ENCODE measurements at places on chromosomes 1 and 21.

- DNase-seq: no peak
Measured at GRCh38 chr1:214318956-214319736, 38.2 kb downstream of the SMYD2 start.

DNA sequence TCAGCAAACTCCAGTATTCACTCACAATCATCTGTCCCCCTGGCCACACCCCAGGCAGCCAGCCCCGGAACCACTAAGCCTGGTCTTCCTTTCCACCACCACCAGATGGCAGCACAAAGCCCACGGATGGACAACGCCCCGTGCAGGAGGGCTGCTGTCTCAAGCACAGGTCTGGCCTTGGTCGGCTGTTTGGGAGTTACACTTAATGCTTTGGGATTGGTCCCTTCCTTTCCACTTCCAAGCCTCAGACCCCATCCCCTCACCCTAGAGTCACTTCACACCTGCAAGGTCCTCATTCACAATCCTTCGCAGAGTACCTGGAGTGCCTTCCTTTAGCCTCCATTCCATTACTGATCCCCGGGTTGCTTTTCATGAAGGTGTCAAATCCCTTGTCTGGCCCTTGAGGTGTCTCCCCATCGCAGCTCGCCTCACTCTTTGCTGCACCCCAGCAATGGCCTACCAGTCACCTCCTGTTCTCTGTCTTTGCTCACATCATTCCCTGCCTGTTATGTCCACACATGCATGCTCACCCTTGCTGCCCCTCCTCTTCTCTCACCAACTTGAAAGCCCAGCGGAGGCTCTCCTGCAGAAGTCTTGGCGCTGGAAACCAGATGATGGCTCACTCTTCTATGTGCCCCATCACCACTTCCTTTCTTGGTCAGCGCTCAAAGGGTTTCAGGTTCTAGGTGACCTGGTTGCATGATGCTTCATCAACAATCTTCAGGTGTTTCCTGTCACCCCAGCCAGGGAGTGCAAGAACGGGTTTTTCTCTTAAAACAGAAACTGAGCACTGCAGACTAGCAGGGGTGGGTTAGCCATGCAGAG lies 24.9 kb upstream of the KCNA2 start:
- DNase-seq: peak; percentile 80

DNA sequence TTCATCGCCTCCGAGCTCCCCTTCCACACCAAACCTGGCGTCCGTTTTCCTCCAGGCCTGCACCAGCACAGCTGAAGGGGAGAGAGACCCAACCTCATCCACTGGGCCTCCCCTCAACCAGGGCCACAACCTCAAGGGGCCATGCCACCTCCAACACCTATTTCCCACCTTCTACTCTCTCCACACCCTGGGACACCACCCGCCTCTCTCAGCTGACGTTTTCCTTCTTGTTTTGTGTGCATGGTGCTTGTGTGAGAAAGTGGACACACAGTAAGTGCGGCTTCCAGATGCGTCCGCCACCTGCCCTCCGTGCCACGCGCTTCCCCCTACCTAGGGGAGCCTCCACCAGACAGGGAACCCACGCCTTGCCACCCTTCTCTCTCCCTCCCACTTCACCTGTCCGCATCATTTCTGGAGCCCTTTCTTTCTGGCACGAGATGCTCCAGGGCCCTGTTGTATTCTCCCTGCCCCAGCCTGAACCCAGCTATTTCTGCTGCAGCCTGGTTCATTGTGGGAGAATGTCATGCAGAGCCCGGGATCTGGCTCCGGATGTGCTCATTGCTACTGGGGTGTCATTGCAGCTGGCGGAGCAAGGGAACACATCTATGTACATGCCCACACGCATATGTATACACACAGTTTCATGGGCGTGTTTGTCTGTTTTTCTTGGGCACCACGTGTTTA lies 1.3 kb upstream of the GNB1 start:
- DNase-seq: no peak

- no peak for DNase-seq
Measured at GRCh38 chr1:19737104-19737825, 62.5 kb downstream of the TMCO4 start.

DNA sequence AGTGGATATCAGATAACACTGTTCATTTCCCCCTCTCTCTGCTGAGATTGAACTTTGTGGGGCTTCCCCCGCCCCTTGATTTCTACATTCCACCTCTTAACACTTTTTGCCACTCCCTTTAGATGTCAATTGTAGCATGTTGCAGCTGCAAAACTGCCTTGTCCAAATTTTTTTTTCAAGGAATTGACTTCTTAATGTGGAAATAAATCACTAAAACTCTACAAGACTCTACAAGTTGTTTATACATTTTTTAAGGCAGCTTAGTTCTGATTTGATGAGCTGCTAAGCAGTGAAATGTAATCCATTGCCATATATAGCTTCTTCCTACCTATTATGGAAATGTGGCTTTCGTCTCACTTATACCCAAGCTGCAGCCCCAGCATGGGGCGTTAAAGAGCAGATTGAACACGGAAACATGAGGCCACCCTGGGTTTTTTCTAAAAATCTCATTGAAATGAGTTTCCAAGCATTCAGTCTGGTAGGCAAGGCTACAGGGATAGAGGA lies 132.2 kb downstream of the SYT2 start:
- DNase-seq: no peak

DNA sequence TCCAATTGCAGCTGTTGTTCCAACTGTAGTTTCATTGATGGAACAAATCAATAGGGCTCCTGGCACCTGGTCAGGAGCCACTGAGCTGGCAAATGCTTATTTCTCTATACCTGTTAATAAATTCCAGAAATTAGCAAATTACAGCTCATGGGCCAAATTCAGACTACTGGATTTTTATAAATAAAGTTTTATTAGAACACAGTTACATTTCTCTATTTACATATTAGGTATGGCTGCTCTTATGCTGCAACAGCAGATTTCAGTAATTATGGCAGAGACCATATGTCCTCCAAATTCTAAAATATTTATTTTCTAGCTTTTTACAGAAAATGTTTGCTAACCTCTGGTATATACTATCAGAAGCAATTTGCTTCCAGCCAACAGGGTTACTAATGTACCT lies 47.8 kb downstream of the DUSP10 start:
- DNase-seq: no peak

DNA sequence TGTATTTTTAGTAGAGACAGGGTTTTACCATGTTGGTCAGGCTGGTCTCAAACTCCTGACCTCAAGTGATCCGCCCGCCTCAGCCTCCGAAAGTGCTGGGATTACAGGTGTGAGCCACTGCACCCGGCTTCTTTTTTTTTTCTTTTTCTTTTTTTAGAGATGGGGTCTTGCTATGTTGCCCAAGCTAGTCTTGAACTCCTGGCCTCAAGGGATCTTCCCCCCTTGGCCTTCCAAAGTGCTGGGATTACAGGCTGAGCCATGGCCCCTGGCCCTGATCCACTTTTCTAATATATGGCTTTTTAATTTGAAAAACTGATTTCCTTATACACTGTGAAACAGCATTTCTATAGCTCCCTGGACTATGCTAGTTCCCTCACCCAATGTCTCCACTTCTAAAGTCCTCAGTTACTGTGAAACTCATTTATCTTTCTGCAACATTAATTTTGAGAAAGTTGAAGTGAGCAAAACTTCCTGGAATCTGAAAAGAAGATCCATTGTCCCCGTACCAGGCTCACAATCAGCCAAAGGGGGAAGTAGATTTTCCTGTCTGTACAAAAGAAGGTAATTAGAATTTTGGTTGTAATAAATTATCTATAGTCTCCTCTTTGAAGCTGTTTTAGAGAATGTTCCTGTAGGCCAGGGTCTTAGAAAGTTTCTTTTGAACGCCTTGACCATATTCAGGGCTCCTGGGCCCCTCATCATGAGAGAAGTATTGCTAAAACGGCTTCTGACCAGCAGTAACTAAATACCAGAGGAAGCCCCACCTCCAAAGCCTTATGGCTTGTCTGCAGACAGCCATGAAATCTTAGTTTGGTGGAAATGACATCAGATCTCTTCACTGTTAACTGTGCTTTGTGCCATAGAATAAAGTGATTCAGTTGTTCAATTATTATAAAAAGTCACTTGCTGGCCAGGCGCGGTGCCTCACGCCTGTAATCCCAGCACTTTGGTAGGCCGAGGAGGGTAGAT lies 34.9 kb downstream of the DEGS1 start:
- DNase-seq: no peak

- peak; percentile 54 for DNase-seq
Measured at GRCh38 chr21:37711836-37712568, 204.3 kb downstream of the KCNJ6 start.

- peak; percentile 38 for DNase-seq
Measured at GRCh38 chr1:216766633-216767327, 43.6 kb upstream of the ESRRG start.

DNA sequence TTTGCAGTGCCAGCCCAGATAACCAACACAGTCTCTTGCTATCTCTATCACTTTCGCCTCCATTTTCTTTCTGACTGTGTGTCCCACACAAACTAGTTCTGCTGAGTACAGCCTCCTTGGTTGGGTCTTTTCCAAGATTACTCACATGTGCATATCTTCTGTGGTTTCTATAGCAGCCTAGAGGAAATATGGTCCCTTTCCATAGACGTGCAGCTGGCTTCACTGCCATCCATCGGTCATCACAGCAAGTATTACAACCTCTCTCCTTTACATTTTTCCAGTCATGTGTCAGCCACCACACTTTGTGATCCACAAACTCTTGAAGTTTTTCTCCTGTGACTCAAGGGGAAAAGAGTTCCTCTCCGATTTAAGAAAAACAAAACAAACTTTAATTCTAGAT lies 893.4 kb upstream of the ADGRL4 start:
- no peak for DNase-seq

- DNase-seq: no peak
Measured at GRCh38 chr1:6037338-6037762, 8.3 kb upstream of the KCNAB2 start.

DNA sequence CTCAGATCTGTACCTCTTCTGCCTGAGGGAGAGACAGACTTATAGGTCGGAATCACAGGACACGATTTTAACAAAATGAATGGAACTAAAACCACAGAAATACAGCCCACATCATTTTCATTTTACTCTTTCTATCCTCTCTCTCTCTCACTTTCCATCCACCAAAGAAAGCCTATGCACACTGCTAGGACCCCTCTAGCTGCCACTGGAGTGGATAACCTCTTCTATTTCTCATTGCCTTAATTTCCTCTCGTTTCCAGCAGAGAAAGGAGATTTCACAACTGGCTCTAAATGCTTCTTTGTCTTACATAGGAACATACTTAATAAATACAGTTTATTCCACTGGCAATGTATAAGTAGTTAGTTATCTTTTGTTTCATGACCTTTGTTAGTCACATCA lies 867.8 kb upstream of the ADGRL4 start:
- no peak for DNase-seq

- DNase-seq: no peak
Measured at GRCh38 chr1:186894415-186894814, 65.7 kb downstream of the PLA2G4A start.

- peak; percentile 30 for DNase-seq
Measured at GRCh38 chr1:41122851-41123518, 101.5 kb upstream of the SLFNL1 start.

DNA sequence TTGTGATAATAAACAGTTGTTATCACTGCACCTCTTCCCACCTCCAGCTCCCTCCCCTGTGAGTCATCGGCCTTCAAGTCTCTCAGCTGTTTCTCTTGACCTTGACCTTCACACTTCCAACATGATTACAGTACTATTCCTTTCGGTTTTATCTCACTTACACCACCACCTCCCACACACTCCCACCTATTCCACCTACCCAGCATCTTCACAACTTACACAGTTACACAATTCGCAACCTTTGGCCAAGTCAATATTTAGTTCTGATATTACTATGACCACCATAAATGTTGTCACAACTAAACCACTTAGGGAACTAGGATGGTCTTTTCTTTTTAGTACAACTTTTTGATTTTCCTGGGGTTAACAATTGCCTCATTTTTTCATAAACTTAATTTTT lies 60.2 kb downstream of the RIPK4 start:
- no peak for DNase-seq

DNA sequence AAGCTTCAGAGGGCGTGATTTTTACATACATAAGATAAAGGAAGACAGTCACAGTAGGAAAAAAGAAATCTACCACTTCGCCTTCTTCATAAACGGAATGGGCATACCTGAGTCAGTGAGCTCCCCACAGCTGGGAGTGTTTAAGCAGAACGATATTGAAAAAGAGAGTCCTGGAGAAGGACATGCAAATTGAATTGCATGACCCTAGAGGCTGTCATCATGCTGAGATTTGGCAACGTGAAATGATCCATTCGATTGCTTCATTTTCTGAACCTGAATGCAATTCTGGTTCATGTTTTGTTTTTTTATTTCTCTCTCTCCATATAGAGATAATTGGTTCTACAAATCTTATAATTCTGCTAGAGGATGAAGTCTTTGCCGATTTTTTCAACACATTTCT lies 3.7 kb downstream of the RGSL1 start:
- no peak for DNase-seq

GRCh38 chr1:63868268-63868781 lies 94.5 kb downstream of the ROR1 start:
- DNase-seq: no peak

GRCh38 chr21:21664871-21665270 lies 666.7 kb downstream of the NCAM2 start:
- no peak for DNase-seq

DNA sequence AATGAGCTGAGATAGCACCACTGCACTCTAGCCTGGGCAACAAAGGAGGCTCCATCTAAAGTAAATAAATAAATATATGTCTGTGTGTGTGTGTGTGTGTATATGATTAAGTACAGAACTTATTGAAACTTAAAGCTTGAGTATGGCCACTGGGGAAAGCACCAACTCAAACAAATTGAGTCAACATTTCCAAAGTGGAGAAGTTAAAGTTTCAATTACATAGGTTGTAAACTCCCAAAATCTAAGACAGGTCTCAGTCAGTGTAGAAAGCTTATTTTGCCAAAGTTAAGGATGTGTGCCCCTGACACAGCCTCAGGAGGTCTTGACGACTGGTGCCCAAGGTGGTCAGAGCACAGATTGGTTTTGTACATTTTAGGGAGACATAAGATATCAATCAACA lies 458.9 kb upstream of the RGS18 start:
- DNase-seq: no peak

GRCh38 chr1:184472136-184472535 lies 85.3 kb downstream of the C1orf21 start:
- DNase-seq: no peak

DNA sequence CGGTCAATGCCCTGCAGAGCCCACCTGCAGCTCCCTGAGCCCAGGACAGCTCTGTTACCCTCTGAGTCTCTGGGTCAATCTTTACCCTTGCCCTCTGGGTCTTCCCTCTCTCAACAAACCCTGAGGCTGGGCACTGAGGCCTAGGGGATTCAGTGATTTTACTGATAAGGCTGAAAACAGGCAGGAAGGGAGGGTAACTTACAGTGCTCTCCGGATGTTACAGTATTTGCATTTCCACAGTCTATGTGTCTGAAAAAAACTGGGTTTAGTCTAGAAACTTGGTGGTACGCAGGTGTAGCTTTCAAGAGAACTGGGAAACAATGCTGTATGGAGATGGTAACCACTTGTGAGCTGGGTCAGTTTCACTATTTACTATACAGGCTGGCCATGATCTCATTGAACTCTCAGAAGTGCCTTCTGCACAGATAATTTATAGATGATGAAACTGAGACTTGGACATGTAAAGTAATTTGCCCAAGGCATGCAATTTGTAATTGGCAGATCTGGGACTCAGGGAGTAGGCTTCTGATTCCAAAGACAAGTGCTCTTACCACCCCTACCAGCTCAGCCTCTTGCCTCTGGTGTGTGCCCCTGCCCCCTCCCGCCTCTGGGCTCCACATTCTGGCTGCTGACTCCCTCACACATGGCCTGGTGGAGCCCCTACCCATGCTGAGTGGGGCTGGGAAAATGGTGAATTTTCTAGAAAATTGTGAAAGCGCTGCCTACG lies 48.8 kb downstream of the TENT5C start:
- DNase-seq: peak; percentile 62
